ENCODE measurements at places on chromosomes 2 and 18.

GRCh38 chr2:212073360-212073759, 465.2 kb downstream of the ERBB4 start:
- no peak for DNase-seq

- DNase-seq = no peak
Measured at GRCh38 chr2:208359632-208359986, 47.0 kb upstream of the PTH2R start.

GRCh38 chr2:237774811-237775553, 23.6 kb upstream of the RBM44 start:
- no peak for DNase-seq

DNA sequence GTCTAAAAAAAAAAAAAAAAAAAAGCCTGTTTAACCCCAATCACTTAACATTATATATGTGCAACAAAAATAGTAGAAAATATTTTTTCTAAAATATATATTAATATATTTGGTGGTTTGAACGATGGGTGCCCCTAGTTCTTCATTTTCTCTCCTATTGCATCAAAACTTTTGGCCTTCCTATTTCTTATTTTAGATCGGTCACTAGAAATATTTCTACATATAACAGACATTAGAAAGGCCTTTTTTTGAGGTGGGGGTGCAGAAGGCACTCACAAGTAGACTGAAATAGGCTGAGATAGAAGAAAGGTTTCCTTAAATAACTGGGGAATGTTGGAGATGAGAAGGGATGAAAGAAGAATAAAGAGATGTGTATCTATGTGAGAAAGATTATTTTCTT, 49.3 kb upstream of the AP1S3 start:
- peak; percentile 15 for DNase-seq

DNA sequence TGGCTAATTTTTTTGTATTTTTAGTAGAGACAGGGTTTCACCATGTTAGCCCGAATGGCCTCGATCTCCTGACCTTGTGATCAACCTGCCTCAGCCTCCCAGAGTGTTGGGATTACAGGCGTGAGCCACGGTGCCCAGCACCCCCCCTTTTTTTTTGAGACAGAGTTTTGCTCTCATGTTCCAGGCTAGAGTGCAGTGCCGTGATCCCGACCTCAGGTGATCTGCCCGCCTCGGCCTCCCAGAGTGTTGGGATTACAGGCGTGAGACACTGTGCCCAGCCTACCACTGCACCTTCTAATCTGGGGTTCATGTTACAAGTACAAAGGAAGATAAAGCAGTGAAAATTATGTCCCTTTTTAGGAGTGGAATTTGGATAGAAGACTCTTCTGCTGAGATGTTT, 41.5 kb upstream of the CABLES1 start:
- no peak for DNase-seq

- no peak for DNase-seq
Measured at GRCh38 chr2:185695711-185696235, 42.8 kb upstream of the FSIP2 start.
